ENCODE measurements at places on chromosomes 2 and 18.

- DNase-seq = no peak
These were observed 118.2 kb downstream of the CLIP4 start for GRCh38 chr2:29233428-29233827.

DNA sequence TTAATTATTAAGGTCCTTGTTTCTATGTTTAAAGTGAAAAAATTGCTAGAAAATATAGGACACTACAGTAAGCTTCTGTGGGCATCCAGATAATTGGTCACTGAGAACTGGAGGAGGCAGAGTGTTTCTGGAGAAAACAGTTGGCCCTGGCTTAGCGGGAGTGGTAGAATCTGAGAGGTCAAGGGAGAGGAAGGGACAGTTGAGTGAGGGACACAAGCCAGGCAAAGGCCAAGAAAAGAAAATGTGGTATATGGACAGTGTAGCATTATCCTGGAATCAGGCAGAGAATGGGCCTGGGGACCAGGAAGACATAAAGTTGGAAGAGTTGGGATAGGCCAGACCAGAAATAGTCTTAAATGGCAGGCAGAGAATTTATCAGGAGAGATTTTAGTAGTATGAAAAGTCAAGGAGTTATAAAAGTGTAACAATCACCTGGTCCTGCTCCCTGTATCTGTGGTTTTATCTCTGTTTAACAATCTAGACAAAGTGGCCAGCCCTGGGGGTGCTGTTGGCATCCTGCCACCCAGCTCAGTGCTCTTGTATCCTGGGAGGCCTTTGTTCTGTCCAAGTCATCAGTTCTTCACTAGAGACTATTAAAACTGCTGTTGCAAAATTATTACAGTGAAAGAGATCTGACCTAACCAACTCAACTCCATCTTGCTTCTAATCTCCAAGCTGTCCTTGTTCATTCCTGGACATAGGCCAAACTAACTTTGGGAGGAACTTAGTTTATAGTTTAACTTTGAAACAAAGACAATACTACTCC is 15.4 kb upstream of the MSGN1 start:
- no peak for DNase-seq

DNA sequence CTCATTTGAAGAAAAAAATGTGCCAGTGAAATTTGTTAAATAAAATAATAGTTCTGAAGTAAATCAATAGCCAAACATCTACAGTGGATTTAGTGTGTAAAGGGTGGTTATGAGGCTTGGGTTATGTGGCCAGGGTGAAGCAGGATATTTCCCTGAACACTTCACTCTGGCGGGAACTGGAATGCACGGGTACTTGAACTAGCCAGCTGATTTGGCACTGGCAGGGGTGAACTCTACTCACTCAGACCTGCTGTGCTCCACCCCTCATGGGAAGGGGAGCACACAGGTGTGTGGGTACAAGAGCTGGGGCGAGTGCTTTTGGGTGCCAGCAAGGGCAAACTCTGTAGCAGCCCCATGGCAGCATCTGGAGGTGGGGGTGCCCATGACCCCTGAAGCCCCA is 278.2 kb downstream of the CALCRL start:
- DNase-seq = no peak

DNA sequence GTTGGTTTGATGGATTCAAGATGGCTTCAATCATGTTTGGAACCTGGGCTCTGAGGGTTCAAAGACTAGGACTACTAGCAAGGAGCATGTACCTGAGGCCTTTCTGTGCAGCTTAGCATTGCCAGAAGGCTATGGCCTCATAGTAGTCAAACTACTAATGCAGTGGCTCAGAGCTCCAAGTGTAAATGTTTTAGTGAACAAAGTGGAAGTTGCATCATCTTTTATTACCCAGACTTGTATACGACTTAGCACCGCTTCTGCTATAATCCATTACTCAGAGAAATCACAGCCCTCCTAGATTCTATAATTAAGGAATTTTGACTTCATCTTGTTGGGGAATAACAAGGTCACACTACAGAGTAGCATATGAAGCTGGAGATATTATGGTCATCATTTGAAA is 210.5 kb downstream of the ERBB4 start:
- DNase-seq = no peak

GRCh38 chr18:63869851-63870250 is 17.7 kb upstream of the SERPINB2 start:
- no peak for DNase-seq

DNA sequence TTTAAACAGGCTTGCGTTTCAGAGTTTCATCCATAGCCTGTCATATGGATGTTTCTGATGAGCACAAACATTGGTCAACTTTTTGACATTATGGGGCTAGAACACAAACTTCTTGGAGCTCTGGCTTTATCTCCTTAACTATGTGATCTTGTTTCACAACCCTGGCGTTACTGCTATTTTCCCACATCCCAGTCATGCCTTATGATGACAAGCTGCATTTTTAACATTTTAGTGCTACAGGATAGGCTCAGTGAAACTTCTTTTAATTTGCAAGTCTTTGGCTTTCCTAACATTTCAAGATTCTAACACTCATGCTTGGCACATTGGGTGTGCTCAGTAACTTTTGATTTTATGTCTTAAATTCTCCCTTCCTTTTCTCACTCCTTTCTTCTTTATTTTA is 21.0 kb upstream of the PDE1A start:
- DNase-seq = peak; percentile 37

DNA sequence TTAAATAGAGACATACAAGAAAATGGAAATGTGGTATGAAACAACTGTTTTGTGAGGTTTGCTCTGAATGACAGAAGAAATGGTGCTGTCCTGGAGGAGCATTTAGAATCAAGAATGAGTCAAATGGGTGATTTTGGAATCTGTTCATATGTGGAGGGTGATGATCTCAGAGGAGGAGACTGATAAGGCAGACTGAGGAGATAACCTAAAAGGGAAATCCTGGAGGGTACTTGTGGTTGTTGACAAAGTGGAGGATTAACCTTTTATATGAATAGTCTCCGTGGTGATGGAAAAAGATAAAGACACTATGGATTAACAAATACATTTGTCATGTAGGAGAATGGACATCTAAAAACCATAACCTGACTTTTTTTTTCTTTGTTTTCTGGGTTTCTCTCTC is 74.1 kb downstream of the MMADHC start:
- DNase-seq = no peak

DNA sequence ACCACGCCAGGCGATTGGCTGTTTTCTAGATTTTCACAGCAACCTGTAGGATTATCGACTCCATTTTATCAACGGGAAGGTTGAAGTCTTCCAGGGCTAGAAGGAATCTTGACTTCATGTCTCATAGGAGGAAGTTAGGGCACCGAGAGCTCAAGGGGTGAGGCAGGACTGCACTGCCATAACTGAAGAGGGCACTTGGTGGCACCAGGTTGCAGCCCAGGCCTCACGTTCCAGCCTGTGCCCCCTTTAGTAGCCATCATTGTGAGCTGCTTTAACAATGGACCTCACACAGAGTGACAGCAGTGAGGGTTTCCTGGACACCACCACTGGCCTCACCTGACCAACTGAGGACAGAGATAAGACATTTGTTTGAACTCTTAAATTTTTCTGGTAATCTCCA is 22.9 kb upstream of the RPL37A start:
- DNase-seq = no peak

DNA sequence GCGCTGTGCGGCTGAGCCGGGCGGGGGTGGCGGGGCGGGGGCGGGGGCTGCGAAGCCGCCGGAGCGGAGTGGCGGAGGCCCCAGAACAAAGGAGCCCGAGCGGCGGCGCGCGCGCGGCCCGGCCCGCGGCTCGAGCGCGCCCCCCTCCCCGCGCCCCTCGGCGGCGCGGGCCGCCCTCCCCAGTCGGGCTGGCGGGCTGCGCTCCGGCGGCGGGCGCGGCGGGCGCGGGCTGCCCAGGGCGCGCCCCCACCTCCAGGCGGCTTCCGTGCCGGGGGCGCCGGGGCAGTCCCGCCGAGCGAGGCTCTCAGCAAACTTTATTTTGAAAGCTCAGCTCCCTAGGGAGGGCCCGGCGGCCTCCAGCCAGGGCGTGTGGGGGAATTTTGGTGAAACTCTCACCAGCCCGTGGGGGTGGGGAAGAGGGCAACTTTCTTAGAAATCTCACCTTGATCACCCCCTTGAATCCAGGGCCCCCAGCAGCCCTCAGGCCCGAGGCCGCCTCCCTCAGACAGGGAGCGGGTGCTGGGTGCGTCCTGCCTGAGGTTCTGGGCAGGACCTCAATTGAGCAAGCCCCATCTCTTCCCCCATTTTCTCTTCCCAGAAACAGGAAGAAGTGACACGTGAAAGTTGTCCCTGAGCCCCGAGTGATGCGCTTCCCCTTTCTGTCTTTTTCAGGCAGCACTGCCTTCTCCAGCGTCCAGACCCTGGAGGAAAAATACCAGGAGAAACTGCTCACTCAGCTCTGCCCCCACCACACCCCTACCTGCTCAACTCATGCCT is 786 bp downstream of the TET3 start:
- DNase-seq = no peak

DNA sequence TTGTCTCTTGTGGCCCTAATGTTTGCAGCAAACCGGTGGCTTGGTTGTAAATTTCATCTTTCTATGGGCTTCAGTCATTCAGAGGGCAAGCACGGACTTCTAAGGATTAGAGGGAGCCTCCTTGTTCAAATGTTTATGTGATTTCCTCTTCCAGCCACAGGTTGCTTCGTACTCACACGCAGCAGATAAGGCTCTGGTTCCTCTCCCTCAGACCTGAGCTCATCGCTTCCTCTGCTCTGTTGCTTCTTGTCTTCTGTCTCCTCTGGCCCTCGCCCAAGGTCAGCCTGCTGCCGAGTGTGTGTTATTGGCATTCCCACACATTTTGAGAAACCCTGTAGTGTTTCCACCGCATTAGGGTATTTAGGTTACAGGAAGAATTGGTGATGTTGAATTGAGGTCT is 44.0 kb downstream of the MYL12B start:
- DNase-seq = peak; percentile 89

DNA sequence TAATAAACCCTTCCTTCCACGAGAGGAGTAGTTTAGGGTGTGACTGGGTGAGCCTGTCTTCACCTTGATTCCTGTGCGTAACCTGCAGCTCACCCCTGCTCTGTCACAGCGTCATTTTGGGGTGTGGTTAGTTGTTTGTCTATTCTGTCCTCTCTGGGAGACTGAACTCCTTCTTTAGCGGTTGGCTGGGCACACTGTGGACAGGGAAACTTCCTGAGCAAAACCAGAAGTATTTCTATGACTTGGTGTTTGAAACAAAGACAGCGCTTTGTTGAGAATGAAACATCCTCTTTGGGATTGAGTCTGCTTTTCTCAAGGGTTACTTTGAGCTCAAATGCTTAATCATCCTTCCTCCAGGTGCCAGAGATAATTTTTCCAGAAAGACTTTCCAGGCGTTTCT is 270.7 kb downstream of the HRH4 start:
- no peak for DNase-seq

GRCh38 chr2:159262904-159263303 is 23.6 kb downstream of the WDSUB1 start:
- DNase-seq = no peak

DNA sequence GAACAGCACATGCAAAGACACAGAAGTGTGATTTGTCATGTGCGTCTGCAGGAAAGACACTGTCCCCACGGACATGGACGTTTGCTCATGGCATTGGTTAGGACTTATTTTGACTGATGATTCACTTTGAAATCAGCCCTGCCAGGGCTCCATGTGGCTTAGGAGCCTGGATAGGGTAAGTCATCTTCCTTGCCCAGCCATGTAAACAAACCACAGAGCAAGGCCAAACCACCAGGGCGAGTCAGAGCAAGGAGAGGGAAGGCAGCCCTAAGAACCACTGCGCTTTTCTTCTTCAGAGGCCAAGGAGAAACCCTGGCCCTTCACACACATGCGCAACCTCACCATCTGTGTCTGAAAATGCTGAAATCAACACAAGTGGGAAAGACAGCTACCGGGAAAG is 88.8 kb downstream of the GFPT1 start:
- peak; percentile 94 for DNase-seq

GRCh38 chr2:216774620-216775019 is 79.3 kb upstream of the IGFBP5 start:
- peak; percentile 91 for DNase-seq

DNA sequence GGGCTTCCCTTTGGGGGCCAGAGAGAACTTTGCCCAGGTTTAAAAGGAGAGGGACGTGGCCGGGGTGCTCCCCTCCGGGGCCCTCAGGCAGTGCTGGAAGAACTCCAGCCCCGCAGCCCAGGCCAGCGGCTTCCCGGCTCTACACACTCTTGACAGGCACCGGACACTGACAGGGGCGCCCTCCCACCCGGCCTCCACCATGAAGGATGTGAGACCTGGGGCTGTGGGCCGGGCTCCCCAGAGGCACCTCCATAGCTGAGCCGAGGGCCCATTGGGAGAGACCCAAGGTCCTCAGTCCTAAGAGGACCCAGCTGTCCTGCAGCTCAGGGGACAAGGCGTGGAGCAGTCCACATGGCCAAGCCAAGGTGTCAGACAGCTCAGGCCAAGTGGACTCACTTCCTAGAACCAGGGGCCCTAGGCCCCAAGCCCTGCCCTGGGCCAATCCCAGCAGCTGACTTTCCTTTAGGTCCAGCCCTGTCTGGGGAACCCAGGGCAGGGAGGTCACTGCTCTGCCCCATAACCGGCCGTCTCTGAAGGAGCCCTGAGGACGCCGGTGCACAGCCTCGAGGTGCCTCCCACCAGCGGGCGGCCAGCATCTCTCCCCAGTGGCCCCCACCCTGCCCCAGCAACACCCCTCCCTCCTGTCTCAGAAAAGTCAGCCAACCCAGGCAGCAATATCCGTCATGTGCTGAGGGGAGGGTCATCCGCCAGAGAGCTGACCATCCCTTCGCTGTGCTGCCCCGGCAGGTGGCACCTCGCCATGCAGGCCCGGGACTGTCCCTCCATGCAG is 51.8 kb downstream of the BIN1 start:
- no peak for DNase-seq

GRCh38 chr2:100178085-100178788 is 35.8 kb upstream of the AFF3 start:
- DNase-seq = peak; percentile 51

DNA sequence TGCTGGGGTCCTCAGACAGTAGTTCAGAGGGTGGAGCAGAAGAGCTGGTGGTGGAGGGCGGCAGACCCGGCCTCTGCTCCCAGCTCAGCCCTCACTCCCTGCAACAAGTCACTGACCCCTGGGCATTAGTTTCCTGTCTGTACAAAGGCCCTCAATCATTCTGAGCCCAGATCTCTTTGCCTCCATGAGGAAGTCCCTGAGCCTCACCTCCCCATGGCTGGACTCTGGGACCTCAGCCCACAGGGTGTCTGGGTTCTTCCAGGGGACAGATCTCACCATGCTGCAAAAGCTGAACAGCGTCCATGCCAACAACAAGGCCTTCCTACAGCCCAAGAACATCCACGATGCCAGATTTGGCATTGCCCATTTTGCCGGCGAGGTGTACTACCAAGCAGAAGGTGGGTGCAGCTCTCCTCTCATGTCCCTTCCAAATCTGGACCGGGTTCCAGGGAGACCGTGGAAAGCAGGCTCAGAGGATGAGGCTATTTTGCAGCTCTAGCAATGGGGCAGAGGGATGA is 49.1 kb downstream of the MYO7B start:
- no peak for DNase-seq

DNA sequence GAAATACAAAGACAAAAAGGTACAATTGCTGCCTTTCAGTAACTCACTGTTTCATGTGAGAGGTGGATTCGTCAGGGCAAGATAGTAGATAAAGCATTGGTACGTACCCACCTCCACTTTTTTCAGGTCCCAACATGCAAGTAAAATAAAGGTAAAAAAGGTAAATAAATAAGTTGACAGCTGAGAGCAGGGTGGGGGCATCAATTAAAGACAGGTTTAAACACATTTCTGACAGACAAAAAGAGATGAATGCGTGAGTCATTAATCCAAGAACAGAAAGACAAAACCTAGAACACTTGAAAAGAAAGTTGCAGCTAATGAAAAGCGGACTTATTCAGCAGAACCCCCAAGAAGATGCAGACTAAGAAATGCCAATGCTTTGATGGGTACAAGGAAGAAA is 979.6 kb upstream of the CDH2 start:
- DNase-seq = no peak

Measured in astrocyte of the spinal cord (primary cell).